Lung (tissue), 17 donors: ENCODE measurements at places on chromosomes 13 and 19. TPM values are rescaled to one million over a fixed set of nuclear protein-coding genes. Genes with fewer than 3 reads are reported as not detected.

DNA sequence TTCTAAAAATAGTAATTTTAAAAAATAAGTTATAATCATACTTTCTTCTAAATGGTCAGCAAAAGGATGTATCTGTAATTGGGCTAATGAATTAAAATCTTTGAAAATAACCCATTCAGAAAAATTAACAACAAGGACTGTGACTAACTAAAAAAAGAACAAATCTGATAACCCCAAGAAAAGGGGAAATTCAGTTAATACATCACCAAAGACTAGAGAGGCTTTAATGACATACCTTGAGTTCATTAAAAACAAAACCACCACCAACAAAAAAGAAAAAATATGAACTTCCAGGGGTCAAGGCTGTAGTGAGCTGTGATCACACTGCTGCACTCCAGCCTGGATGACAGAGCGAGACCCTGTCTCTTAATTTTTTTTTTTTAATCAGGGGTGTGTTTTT, 121.8 kb downstream of the TBC1D4 start:
- no peaks in the 10 kb centered on the region for H3K27me3 ChIP-seq
- no peak overlapping the region for H3K27ac ChIP-seq
- H3K4me3 ChIP-seq = no peak overlapping the region
- peaks cover 2% of the 10 kb centered on the region for H3K36me3 ChIP-seq
- H3K4me1 ChIP-seq = peaks cover 5% of the 10 kb centered on the region

DNA sequence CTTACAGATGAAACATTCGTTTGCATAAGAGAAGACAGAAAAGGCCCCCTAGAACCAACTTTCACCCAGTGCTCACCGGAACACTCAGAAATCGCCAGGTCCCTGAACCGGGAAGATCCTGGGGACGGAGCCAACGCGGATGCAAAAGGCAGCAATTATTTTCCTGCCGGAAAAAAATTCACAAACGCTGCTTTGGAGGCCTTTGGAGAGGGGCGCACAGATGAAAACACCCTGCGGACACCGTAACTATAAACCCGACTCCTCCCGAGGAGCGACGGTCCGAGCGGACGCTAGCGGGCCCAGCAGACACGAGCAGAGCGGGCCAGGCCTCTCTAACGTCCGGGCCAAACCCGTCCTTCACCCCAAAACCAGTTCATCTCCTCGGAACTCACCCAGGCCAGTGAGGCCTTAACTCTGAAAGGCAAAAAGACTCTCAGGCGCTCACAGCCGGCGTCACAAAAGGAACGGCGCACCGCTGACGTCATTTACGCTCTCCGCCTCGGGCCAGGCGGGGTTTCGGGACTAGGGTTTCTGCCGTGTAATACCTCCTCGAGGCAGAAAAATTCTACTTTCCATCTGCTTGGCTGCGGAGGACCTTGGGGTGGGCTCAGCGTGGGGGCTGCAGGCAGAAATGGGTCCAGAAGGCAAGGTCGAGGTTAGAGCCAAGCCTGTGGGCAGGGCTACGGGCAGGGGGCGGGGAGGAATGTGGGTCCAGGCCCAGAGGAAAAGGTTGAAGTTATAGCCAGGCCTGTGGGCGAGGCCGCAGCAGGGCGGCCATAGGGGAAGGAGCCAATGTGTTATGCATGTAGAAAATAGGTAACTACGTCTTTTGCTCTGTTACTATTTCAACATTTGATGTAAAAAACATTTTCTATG, at the start of gene ZNF426:
ZNF426 (minus strand) TSS at position 463 of the 876 bp plus-strand sequence. CDS start 2,413 bp downstream, outside the sequence.
- H3K4me3 ChIP-seq = peak within 1 kb of the TSS; percentile 87
- no peaks in the 10 kb centered on the region for H3K27me3 ChIP-seq
- peak; percentile 97 for DNase-seq

DNA sequence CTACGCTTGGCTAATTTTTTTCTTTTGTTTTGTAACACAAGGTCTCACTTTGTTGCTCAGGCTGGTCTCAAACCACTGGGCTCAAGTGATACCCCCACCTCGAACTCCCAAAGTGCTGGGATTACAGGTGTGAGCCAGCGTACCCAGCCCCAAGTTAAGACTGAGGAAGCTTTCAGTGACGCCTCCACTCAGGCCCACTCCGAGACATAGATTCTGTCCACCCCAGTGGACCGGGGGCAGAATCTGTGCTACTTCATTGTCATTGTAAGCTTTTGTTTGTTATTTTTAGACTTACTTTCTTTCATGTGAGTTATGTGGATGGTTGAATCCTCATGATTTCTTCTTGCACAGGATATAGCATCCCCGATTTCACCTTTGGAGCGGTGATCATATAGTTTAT, 156.9 kb upstream of the TSHZ3 start:
- no peaks in the 10 kb centered on the region for H3K4me1 ChIP-seq
- DNase-seq = no peak
- no peak overlapping the region for H3K27ac ChIP-seq
- H3K4me3 ChIP-seq = no peak overlapping the region
- H3K36me3 ChIP-seq = no peaks in the 10 kb centered on the region

- H3K27ac ChIP-seq = no peak overlapping the region
- H3K27me3 ChIP-seq = no peaks in the 10 kb centered on the region
- peaks cover 3% of the 10 kb centered on the region for H3K36me3 ChIP-seq
- no peak overlapping the region for H3K4me3 ChIP-seq
These were observed 8.3 kb downstream of the COL4A1 start for GRCh38 chr13:110298505-110299282.

DNA sequence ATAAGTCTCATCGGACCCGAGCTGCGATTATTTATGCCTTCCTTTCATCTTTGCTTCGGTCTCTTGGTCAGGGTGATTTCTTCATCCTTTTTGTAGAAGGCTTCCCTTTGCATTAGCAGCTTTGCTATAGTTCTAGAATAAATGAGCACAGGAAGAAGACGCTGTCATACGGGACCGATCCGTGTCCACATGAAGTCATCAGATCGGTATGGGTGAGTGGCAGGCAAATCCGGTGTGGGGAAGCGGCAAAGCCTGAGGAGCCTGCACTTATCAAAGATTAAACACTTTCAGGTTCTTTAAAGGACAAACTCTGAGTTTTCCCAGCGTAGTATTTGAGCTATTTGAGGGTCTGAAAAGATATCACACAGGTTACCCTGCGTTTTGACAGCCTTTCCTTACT, 119.3 kb downstream of the IRS2 start:
- H3K4me3 ChIP-seq = no peak overlapping the region
- DNase-seq = peak; percentile 41
- peaks cover 14% of the 10 kb centered on the region for H3K4me1 ChIP-seq
- H3K36me3 ChIP-seq = no peaks in the 10 kb centered on the region

DNA sequence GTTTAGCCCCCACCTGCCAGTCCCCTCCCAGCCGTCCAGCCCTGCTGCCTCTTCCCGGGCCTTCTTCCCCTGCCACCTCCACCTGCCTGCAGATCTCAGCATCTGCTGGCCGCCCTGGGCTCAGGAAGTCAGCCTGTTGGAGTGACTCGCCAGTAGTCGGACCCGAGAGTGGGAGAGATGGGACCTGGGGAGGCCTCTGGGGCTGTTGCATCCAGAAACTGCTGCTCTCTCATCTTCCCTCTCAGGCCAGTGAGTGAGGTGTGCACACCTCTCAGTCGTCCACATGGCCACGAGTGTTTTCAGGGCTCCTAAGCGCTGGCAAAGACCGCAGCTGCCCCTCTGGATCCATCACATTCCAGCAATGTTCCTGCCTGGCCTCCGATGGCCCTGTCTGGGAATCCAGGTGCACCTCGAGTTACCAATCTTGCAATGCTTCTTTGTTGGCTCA, 151.8 kb upstream of the SOX1 start:
- no peak overlapping the region for H3K27ac ChIP-seq
- no peaks in the 10 kb centered on the region for H3K4me1 ChIP-seq
- no peaks in the 10 kb centered on the region for H3K36me3 ChIP-seq
- no peaks in the 10 kb centered on the region for H3K27me3 ChIP-seq
- no peak for DNase-seq
- no peak overlapping the region for H3K4me3 ChIP-seq

DNA sequence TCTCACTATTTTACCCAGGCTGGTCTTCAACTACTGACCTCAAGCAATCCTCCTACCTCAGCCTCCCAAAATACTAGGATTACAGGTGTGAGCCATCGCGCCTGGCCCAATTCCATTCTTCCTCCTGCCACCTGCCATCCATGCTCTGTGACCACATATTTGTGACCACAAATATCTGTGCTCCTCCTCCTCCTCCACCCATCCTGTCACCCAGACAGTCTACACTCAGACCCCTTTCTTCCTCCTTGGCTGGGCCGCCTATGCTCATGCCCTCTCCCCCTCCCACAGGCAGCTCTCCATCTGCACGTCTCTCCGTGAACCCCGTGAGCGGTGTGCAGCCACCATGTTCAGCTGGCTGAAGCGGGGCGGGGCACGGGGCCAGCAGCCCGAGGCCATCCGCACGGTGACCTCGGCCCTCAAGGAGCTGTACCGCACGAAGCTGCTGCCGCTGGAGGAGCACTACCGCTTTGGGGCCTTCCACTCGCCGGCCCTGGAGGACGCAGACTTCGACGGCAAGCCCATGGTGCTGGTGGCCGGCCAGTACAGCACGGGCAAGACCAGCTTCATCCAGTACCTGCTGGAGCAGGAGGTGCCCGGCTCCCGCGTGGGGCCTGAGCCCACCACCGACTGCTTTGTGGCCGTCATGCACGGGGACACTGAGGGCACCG, 3.2 kb downstream of the EHD2 start:
- peaks cover 27% of the 10 kb centered on the region for H3K4me1 ChIP-seq
- peak overlapping the region; percentile 46 for H3K27ac ChIP-seq
- peaks cover 13% of the 10 kb centered on the region for H3K36me3 ChIP-seq
- no peak for DNase-seq
- peak overlapping the region; percentile 12 for H3K4me3 ChIP-seq

- peak; percentile 37 for DNase-seq
- H3K27ac ChIP-seq = no peak overlapping the region
- H3K4me1 ChIP-seq = peaks cover 24% of the 10 kb centered on the region
- no peaks in the 10 kb centered on the region for H3K27me3 ChIP-seq
- no peak overlapping the region for H3K4me3 ChIP-seq
- H3K36me3 ChIP-seq = no peaks in the 10 kb centered on the region
These were observed 81.5 kb upstream of the MBNL2 start for GRCh38 chr13:97140611-97141010.

- H3K27me3 ChIP-seq = no peaks in the 10 kb centered on the region
- H3K4me1 ChIP-seq = peaks cover 10% of the 10 kb centered on the region
- no peak for DNase-seq
- H3K27ac ChIP-seq = no peak overlapping the region
These were observed 3.4 kb downstream of the C19orf12 start for GRCh38 chr19:29711584-29712132.

DNA sequence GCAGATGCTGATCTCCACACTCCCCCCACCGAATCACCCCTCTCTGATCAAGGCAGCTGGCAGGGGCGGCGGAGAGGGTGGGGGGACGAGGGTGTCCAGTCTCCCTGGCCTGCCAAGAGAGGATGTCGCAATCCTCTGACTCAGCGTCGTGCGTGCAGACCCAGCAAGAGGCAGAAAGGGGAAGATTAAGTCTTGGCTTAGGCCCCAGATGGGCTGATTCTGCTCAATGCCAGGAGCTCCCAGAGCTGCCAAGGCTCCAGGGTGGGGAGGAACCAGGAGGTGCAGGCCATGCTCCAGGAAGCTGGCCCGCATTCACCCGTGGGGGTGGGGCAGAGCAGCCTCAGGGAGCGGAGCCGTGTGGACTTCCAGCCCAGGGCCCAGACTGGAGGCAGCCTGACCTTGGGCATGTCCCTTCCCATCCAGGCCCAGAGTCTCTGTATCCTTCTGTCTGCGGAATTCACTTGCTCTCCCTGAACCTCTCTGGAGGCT, 6.6 kb upstream of the BCL3 start:
- H3K4me3 ChIP-seq = no peak overlapping the region
- no peaks in the 10 kb centered on the region for H3K27me3 ChIP-seq
- no peaks in the 10 kb centered on the region for H3K36me3 ChIP-seq
- peak; percentile 99 for DNase-seq
- H3K4me1 ChIP-seq = peaks cover 5% of the 10 kb centered on the region

DNA sequence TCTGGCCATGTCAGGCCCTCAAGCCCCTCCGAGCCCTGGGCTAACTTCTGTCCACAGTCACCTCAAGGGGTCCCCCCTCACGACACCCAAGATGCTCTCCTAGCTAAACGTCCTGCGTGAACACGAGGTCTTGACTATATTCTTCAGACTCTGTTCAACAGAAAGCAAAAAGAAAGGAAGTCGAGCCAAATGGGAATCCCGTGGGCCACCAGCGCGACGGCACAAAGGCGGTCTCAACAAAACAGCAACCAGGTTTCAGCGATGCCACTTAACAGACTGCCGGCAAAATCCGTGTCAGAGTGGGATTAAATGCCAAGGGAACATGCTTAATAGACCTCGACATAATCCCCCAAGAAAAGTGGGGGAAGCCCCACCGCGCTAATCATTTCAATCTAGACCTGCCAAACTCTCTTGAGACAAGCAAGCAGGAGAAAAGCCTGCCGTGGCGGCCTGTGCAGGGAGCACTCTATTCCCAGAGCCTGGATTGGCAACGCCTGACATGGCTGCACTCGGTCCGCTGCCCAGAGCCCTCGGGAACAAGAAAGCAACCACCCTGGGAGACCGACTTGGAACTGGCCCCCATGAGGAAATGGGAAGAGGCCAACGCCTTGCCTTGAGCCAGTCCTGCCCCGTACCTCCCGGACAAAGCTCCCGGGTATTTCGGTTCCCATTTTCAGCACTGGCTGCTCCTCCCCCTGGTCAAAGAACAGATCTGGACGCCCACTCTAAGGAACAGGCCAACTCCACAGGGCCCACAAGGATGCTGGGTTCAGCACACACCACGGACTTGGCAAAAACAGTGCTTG, 16.0 kb downstream of the ZC3H4 start:
- H3K4me1 ChIP-seq = peaks cover 7% of the 10 kb centered on the region
- no peaks in the 10 kb centered on the region for H3K27me3 ChIP-seq
- DNase-seq = no peak
- peak overlapping the region; percentile 96 for H3K27ac ChIP-seq
- H3K36me3 ChIP-seq = peaks cover 2% of the 10 kb centered on the region

DNA sequence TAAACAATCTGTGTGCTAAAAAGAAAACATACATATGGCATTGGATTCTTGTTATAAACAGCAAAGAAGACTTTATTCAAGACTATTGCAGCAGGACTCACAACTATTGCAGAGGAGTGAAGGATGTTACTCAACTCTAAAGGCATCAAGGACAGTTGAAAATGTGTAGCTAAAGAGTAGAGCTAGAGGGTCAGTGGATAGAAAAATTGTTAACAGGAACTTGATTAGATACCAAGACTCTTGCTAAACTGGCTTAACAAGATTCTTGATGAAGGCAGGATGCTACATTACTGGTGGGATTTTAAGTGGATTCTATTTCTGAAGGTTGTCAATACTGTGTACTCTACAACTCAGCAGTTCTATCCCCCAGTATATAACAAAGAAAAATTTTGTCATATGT, 1183.3 kb downstream of the SLITRK1 start:
- no peaks in the 10 kb centered on the region for H3K36me3 ChIP-seq
- H3K27ac ChIP-seq = no peak overlapping the region
- H3K4me1 ChIP-seq = no peaks in the 10 kb centered on the region
- no peak for DNase-seq
- H3K27me3 ChIP-seq = no peaks in the 10 kb centered on the region
- no peak overlapping the region for H3K4me3 ChIP-seq

DNA sequence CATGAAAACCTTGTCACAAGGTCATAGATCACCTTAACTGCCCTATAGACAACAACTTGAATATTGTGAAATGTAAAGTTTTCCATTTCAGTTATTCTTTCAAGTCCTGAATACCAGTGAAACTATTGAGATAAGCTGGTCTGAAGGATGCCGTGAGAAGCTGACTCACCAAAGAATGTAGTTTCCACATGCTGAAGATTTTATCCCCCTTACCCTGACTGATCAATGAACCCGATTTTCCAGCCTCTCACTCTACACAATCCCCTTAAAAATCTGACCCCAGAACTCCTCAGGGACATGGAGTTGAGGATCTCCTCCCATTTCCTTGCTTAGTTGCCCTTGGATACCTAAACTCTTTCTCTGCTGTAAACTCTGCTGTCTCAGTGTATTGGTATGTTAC, 67.5 kb downstream of the POSTN start:
- no peaks in the 10 kb centered on the region for H3K27me3 ChIP-seq
- H3K4me1 ChIP-seq = peaks cover 5% of the 10 kb centered on the region
- no peak for DNase-seq
- no peak overlapping the region for H3K4me3 ChIP-seq

Gene PSG1
- not detected for total RNA-seq

Gene VMAC
- total RNA-seq = 6.3 TPM

Gene PNMA8A
- total RNA-seq = 8.4 TPM

Gene WDR62
- 2.1 TPM for total RNA-seq
